ENCODE measurements at places on chromosomes 4 and X. TPM values are rescaled to one million over a fixed set of nuclear protein-coding genes. Genes with fewer than 3 reads are reported as not detected.

Gene PLK4
- 15.4 TPM for total RNA-seq

Gene TMPRSS11F
- total RNA-seq: not detected

Gene HS6ST2
- total RNA-seq: 0.17 TPM

Gene RIPPLY1
- total RNA-seq: not detected

Gene MAGEA8
- not detected for total RNA-seq

Gene IL1RAPL2
- not detected for total RNA-seq

Gene REELD1
- not detected for total RNA-seq

Gene KLB
- total RNA-seq: 0.18 TPM

Gene PDLIM3
- 0.24 TPM for total RNA-seq

Gene UNC5C
- total RNA-seq: not detected

Gene ARAP2
- 0.57 TPM for total RNA-seq

Gene ESX1
- not detected for total RNA-seq

Gene SPANXN3
- total RNA-seq: not detected

Gene ATP1B4
- total RNA-seq: not detected

Gene ASB9
- 20.8 TPM for total RNA-seq

Gene ARHGAP4
- total RNA-seq: 1.3 TPM

Gene RRH
- not detected for total RNA-seq

Gene TNIP3
- total RNA-seq: 0.22 TPM

Gene EDNRA
- total RNA-seq: 0.30 TPM

Gene FREM3
- total RNA-seq: not detected

Gene ZXDA
- total RNA-seq: 1.4 TPM

Gene TMEM31
- not detected for total RNA-seq

Gene TET2
- total RNA-seq: 2.1 TPM

Gene PCYT1B
- not detected for total RNA-seq

Gene NPFFR2
- not detected for total RNA-seq

Gene GYG2
- 3.6 TPM for total RNA-seq

Gene TEX13C
- total RNA-seq: not detected

Gene NXF2
- total RNA-seq: not detected

Gene TGIF2LX
- total RNA-seq: not detected

Gene S100P
- 59.5 TPM for total RNA-seq

Gene CDKL2
- 0.47 TPM for total RNA-seq

Gene PAGE2B
- total RNA-seq: not detected

Gene POU3F4
- total RNA-seq: not detected

Gene PPP4R3C
- not detected for total RNA-seq

Gene ITGB1BP2
- 0.74 TPM for total RNA-seq

Gene XK
- 0.39 TPM for total RNA-seq

Gene PPEF2
- total RNA-seq: 0.46 TPM

Gene PCDH7
- total RNA-seq: 0.03 TPM

Gene DTHD1
- total RNA-seq: not detected

Gene MAGEE1
- total RNA-seq: 4.9 TPM
